ENCODE measurements at places on chromosomes 2 and 18. TPM values are rescaled to one million over a fixed set of nuclear protein-coding genes. Genes with fewer than 3 reads are reported as not detected.

DNA sequence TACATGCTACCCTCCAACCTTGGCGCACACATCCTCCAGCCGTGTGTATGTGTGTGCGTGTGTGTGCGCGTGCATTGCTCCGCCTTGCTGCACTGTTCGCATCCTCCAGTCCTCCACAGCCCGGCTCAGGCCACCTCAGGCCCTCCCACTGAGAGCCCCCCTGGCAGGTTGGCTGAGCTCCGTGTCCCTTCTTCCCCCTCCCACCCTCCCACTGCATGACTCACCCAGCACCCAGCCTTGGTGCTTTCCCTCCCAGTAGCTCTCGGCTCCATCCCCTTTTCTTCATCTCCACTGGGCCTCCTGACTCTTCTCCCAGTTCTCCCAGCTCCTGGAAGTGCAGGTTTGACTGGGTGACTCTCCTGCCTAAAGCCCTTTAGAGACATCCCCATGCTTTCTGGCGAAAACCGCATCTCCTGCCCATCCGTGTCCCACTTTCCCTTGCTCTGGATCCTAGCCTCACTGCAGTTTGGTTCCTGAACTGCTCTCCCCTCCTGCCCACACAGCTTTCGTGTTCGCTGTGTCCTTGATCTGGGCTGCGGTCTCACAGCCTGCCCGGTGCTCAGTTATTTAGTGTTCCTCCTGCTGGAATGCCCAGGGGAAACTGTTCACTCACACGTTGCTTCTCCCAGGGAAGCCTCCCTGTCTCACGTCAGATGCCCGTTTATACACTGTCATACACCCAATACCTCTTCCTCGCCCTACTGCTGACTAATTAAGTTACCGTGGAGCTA lies 4.9 kb downstream of the TMEM177 start:
- DNase-seq = no peak
- no peaks in the 10 kb centered on the region for H3K36me3 ChIP-seq
- no peaks in the 10 kb centered on the region for H3K27me3 ChIP-seq
- H3K4me3 ChIP-seq = no peak overlapping the region
- peaks cover 5% of the 10 kb centered on the region for H3K4me1 ChIP-seq

DNA sequence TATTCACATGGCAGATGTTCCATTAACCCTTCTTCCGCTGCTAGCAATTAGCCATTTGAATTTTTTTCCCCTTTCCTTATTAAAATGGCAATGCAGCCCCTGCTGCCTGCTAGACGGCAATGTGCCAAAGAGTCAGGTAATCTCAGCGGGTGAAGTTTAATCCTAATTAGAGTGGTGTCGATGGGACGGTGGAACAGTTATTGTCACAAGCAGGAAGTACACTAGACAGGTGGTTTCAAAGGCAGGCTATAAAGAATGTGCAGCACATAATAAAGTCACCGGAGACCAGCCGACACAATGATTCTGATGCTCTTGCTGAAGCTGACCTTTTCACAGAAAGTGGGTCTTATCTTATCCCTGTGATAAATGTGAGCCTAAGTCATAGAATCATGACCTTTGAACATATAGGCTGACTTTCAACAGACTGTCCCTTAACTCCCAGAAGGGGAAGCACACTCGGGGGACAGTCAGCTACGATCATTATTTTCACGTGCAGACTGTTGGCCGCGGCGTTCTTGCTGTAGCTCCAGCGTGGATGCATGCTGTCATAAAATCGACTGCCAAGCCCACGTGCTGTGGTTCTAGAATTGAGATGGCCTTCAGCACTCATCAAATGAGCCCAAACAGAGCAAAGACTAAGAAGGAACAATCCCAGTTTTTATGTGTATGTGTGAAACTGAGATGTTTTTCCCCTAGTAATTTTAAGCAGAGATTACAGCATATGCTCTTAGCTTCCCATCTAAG lies 926.2 kb upstream of the SOX11 start:
- DNase-seq = no peak
- no peaks in the 10 kb centered on the region for H3K36me3 ChIP-seq
- no peak overlapping the region for H3K4me3 ChIP-seq

DNA sequence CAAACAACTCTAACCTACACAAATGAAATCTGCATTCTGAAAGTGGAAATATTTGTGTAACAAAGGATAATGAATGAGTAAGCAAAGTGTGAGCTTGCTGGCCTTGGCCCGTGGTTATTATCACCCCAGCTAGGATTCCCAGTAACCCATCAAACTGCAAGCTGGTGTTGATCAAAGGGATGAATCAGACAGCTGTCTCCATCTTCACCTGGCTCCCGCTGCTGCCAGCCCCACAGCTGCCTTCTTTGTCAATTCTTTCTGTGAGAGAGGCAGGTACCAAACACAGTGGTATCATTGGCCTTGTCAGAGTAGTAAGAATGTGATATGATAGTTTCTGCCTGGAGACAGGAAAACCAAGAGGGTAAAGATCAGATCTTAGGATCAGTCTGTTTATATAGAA lies 25.2 kb upstream of the RGPD4 start:
- H3K4me1 ChIP-seq = no peaks in the 10 kb centered on the region
- no peak for DNase-seq
- H3K27me3 ChIP-seq = no peaks in the 10 kb centered on the region
- H3K36me3 ChIP-seq = no peaks in the 10 kb centered on the region

Gene TMEM37
- total RNA-seq = 43.1 TPM

DNA sequence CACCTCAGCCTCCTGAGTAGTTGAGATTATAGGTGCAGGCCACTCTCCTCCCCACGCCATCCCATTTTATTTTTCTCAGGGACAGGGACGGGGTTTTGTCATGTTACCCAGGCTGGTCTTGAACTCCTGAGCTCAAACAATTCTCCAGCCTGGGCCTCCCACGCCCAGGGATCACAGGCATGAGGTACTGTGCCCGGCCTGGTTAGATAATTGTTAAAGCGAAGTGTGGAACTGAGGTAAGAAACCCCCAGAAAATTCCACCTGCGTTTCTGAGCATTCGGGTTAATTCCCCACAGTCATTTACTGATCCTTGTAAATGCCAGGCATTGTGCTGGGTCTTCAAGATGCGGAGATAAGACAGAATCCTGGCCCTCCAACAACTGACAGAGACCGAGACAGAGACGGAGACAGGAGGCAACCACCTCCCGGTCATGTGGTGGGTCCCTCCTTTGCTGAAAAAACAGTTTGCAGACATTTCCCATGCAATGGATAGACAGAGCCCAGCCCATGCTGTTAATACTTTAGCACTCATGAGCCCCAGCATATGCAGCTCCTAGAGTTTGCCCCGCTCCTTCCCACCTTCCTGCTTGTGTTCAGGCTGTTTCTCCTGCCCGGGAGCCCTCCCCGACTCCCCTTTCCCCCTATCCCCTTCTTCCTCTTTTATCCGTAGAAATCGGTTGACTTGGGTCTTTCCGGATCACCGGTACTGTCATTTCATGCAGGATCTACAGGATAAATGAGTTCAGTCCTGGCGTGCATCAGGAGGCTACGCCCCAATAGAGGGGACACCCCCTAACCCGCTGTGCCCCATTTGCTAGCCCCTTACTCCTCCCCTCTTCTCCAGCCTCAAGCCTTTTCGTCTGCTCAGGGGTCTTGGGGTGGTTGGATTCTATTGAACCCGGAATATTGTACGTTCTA lies 1.6 kb upstream of the RHOB start:
- H3K4me1 ChIP-seq = peaks cover 35% of the 10 kb centered on the region
- no peaks in the 10 kb centered on the region for H3K27me3 ChIP-seq
- no peak for DNase-seq
- H3K4me3 ChIP-seq = no peak overlapping the region
- H3K27ac ChIP-seq = peak overlapping the region; percentile 80

GRCh38 chr2:112154246-112155117 lies 16.3 kb downstream of the FBLN7 start:
- H3K27ac ChIP-seq = no peak overlapping the region
- H3K27me3 ChIP-seq = no peaks in the 10 kb centered on the region
- no peak for DNase-seq
- no peaks in the 10 kb centered on the region for H3K4me1 ChIP-seq

Gene OR6B2
- total RNA-seq = not detected

GRCh38 chr2:55999790-56000189 lies 76.2 kb upstream of the EFEMP1 start:
- no peak overlapping the region for H3K27ac ChIP-seq
- DNase-seq = no peak
- no peaks in the 10 kb centered on the region for H3K27me3 ChIP-seq
- H3K4me3 ChIP-seq = no peak overlapping the region

Gene RNF125
- total RNA-seq = 9.1 TPM

Gene C2orf81
- total RNA-seq = not detected

GRCh38 chr2:163657281-163657656 lies 78.5 kb downstream of the FIGN start:
- no peaks in the 10 kb centered on the region for H3K36me3 ChIP-seq
- no peak for DNase-seq
- no peak overlapping the region for H3K4me3 ChIP-seq
- no peaks in the 10 kb centered on the region for H3K27me3 ChIP-seq
- no peak overlapping the region for H3K27ac ChIP-seq
- H3K4me1 ChIP-seq = no peaks in the 10 kb centered on the region

Gene CYP27C1
- total RNA-seq = 0.05 TPM

DNA sequence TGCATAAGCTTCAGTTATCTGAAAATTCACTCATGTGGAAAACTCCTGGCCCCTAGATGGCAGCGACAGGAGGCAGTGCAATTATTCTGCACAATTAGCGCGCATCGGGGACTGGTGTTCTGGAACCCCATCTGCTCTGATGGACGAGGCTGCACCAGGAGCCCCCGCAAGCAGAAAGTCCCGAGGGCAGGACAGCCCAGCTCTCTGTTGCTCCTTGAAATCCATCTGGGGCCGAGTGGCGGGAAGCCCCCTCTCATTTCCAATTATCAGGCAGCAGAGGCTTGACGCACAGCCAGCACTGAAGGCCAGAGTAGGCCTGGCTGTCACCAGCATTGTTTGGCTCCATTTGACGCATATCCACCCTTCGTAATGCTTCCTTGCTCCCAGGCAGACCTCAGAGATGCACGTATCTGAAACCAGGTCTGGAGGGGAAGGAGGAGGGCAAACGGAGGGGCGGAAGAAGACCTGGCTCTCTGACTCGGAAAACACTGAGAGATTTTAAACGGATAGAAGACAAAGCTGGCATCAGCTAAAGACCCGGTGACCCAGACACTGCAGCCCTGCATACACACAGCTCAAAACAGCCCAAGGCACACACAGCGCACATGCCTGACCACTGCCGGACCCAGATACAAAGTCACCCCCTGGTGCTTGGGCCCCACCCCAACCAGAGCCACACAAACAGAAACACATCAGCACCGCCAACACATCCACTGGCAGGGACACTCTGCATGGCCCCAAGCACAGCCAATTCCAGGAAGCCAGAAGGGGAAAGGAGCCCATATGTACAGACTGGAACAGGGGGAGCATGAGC lies 69.8 kb downstream of the TNS1 start:
- no peaks in the 10 kb centered on the region for H3K27me3 ChIP-seq
- peak overlapping the region; percentile 89 for H3K27ac ChIP-seq
- peak; percentile 56 for DNase-seq
- no peaks in the 10 kb centered on the region for H3K36me3 ChIP-seq
